ENCODE measurements at places on chromosomes 11 and 22.

GRCh38 chr11:123700772-123701171 lies 40.7 kb downstream of the ZNF202 start:
- no peak for DNase-seq

- DNase-seq = no peak
Measured at GRCh38 chr11:61826930-61827570, 1.1 kb upstream of the FADS2 start.

GRCh38 chr11:20137637-20138036 lies 22.6 kb downstream of the DBX1 start:
- DNase-seq = no peak

GRCh38 chr11:45518833-45519535 lies 146.4 kb downstream of the CHST1 start:
- no peak for DNase-seq

DNA sequence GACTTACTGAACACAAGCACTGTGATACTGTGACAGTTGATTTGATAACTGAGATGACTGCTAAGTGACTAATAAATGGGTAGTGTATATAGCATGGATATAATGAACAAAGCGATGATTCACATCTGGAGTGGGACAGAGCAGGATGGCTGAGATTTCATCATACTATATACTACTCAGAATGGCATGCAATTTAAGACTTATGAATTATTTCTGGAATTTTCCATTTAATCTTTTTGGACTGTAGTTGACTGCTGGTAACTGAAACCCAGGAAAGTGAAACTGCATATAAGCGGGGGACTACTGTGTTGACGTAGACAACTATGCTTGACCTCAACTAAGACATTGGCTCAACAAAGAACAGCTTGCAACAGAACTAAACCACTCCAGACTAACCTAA lies 20.0 kb upstream of the NUCB2 start:
- no peak for DNase-seq

DNA sequence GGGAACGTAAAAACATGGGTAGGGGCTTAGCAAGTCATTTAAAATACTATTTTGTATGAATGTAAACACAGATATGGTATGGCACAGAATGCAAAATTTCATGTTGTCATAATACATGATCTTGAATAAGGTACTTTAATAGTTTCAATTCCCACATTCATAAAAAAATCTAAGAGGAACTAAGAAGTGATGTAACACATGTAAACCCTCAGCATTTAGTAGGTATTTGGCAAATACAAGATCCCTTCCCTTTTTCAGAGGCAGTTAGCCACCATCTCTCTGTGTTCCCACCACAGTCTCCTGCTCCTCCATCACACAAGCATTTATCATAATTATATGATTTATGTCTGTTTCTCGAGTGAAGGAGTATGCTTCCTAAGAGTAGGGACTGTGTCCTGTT lies 251.8 kb downstream of the TENM4 start:
- DNase-seq = no peak

- no peak for DNase-seq
Measured at GRCh38 chr11:36316049-36316448, 20.0 kb downstream of the PRR5L start.

DNA sequence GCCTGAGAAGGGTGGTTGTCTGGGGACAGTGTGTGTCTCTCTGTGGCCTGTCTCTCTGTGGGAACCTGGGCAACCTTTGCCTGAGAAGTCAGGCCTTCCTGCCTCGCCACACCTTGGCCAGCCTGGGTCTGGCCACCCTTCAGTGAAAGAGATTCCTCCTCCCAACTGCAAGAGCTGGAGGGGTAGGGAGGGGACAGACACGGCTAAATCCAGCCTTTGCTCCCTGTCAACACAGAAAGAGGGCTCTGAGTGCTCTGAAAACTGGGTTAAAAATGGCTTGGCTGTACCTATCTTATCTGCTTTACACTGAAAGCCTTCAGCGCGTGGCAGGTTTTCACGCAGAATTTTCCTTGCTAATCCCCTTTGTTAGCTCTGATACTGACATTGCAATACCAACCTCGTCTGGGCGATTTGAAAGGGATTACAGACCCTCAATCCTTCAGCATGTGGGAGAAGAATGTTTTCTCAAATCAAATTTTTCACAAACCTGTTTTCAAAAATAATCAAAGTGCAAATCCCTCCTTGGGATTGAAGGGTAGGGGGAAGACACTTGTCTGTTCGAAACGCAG lies 163.7 kb downstream of the DSCAML1 start:
- DNase-seq = no peak

DNA sequence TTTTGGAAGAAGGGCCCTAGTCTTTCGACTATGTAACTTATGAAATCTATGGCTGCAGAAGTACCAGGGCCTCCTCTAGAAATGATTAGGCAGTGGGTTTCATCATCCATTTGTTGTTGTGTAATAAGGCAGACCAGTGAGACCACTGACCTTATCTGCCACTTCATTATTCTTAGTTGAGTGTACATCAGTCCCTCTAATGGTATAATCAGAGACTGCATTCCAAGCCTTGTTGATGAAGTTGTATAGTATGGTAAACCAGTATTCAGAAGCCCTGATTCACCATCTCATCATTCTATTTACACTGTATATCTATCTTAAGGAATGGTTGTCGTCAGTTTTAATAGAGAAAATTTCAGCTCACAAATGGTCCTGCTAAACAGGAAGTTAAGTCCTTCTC lies 32.2 kb upstream of the GRIA4 start:
- no peak for DNase-seq

DNA sequence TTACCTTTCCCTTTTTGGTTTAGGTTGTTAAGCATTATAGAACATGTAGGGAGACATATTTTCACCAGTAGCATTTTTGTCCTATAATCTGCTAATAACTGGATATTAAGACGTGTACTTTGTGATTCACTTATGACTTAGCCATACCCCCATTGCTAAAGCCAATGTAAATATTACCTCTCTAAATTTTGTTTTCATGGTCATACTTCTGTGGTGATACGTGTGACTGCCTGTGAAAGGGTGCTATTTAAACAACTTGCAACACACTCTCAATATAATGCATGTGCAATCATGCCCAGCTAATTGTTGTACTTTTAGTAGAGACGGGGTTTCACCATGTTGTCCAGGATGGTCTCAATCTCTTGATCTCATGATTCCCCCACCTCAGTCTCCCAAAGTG lies 36.2 kb upstream of the PAK1 start:
- DNase-seq = no peak

DNA sequence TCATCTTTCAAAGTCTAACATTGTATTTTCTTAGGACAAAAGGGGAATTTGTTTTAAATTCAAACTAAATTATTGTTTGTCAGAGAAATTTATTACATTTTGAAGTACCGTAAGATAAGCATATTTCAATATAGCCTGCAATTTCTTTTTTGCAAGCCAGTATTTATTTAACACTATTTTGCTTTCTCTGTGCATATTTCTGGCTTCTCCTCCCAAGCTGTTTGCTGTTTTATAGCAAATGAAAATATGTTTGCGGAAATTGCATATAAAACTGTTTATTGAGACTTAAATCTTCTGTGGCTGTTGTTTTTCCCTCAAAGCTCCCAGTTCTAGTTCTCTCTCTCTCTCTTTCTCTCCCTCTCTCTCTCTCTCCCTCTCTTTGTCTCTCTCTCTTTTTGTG lies 866.8 kb downstream of the FAM181B start:
- DNase-seq = no peak

DNA sequence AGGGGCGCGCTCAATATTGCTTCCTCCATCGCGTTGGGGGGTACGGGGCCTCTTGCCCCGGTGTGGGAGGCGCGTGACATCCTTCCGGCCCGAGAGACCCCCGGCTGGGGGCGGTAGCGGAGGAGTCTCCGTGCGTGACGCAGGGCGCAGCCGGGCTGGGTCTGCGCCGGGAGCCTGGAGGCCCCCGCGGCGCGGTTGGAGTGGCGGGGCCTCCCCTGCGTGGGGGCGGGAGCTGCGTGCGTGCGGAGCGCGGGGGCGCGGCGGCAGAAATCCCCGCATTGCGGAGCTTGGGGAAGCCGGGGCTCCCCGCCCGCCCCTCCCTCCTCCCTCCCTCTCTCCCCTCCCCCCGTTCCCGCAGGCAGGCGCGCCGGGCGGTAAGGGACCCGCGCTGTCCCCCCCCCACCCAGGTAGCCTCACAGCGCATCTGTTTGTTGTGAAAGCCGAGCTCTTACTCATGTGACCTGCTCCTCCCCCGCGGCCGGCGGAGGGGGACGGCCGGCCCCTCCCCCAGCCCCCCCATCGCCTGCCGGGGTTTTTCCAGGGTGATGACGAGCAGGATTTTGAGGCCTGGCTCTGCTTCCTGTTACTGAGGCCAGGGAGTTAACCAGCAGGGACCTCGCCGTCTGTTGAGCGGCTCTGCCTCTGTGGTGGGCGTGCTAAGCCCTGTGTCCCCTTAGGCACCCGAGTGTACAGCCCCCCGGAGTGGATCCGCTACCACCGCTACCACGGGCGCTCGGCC lies 1.6 kb downstream of the PIM3 start:
- DNase-seq = peak; percentile 91

DNA sequence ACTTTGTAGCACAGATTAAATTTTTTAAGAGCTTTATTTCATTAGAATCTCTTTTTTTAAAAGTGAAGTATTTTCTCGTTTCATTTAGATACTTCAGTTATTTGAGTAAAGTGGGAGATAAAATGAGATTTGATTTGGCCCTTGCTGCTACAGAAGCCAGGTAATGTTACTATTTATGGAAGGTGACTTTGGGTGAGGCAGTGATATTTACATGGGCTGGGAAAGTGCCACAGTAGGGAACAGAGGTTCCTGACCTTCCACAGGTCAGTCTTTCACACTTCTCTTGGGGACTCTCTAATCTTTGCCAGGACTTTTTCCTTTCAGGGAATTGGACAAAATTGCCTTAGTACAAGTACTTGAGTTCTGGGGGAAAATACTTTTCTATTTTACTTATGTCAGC lies 20.4 kb downstream of the CTR9 start:
- no peak for DNase-seq

DNA sequence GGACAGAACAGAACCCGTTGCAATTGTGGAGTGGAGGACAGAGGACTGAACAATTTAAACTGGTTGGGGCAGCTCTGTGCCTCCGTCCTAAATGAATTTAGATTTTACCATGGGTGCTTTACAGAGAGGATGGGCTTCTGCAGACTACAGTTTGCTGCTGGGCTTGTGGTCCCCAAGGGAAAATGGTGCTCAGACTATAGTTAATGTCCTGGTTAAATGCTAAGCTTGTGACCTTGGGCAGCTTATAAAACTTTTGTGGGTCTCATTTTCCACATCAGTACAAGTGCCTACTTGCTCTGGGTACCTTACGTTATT lies 355.2 kb upstream of the NARS2 start:
- no peak for DNase-seq

DNA sequence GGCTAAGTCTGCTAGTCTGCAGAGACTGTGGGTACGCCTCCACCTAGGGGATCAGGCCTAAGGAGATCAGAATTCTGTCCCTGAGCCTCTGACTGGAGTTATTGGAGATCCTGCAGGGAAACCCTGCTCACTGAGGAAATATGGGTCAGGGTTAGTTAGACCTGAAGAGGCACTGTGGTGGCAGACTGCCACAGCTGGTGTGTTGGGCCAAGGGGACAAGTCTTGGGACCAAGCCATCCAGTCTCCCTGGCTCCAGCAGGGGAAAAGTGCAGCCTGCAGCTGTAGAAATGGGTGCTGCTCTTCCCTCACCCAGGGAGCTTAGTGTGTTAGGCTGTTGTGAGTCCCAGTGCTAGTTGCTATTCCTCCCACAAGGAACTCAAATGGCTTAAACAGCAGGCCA lies 334.8 kb upstream of the LARGE1 start:
- no peak for DNase-seq

DNA sequence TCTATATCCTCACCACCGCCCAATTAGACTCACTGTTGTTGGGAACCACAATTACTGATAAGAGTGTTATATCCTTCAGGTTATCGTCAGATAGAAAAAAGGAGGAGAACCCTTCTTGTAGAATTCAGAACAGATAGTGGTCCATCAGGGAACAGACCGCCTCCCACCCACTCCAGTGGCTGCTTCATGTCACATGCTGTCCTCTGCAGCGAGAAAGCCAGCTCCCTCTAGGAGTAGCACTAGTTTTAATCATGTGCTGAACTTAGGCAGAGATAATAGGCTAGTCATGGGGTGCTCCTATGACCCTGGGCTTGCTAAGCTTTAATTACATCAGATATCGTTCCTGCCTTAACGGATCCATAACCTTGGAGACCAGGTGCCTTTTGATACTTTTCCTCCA lies 51.5 kb upstream of the RAB1B start:
- DNase-seq = no peak

DNA sequence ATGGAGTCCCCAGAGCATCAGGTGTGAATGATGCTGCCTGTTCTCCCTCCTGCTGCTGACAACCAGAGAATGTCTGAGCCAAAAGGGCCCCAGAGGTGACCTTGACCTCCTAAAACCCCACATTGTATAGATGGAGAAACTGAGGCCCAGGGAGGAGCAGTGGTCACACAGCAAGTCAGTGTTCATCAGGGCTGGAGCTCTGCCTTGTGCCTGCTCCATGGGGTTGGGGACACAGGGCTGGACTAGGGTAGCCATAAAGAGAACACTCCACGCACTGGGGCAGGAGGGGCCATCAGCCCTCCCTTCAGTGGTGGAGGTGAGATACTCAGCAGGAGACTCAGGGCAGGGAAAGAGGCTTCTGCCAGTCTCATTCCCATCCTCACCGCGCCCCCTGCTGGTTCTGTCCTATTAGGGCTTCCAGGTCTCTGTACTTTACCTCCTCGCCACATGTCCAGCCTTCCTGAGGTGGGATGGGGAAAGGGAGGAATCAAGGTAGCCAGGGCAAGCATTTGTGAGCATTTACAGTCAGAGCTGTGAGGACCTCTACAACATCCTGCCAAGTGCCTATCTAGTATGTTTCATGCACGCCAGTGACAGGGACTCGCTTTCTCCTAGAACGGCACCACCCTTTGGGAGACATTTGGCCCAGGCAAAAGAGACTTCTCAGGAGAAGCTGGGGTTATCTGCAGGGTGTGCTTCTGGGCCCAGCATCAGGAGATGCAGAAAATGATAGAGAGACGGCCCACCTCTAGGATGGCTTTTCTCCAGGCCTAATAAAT lies 43.2 kb downstream of the NEU3 start:
- peak; percentile 83 for DNase-seq

GRCh38 chr22:46300491-46300890 lies 3.8 kb downstream of the GTSE1 start:
- DNase-seq = no peak

DNA sequence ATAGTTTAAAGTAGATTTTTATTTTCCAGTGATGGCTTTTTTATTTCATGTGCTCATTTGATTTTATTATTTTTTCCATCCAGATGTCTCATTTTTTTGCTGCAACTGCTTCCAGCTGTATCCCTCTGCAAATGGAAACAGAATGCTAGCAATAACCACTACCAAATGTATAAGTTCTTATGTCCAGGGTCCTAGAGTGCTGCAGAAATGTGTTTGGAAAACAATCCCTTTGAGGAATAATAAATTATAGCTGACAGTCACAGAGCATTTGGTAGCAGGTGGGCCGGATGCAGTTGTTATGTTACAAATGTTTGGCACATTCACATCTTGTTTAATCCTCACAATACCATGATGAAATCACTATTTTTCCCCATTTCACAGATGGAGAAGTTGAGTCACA lies 300.7 kb upstream of the PDGFD start:
- DNase-seq = no peak
